ENCODE measurements at places on chromosomes 7 and 10. TPM values are rescaled to one million over a fixed set of nuclear protein-coding genes. Genes with fewer than 3 reads are reported as not detected.

Gene BMS1
- 13.0 TPM for total RNA-seq

Gene AGR3
- total RNA-seq, result not detected

Gene FRMD4A
- total RNA-seq, result 42.4 TPM

Gene OR6B1
- not detected for total RNA-seq

Gene KIAA1217
- 51.0 TPM for total RNA-seq

Gene PTPRZ1
- under 0.01 TPM for total RNA-seq

DNA sequence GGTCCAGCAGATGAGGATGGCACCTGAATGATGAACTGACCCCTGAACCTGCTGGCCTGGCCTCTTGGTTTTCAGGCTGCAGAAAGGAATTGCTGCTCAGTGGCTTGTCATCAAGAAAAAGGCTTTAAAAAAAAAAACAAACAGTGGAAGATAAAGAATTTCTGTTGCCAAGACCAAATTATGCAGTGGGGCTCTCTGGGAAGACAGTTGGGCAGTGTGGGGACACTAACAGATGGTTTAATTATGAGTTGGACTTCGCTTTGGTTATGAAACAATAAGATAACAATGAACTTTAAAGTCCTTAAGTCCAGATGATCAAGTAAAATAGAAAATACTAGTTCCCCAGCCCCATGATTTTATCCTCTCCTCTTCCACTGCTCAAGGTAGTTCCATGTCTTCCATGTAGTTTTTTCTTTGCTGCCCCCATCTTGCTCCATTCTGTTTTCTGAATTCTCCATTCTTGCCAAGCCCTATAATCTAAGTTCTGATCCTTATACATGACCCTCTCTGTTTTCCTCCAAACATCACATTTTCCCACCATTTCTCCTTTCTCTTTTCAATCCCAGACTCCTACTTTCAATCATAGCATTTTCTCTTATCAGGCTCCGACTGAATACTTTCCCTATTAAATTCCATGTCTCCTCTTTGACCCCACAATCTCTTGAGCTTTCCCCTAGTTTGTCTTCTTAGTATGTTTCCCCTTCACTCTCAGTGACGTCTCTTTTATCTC, 52.6 kb downstream of the ANK3 start:
- H3K27me3 ChIP-seq, result no peaks in the 10 kb centered on the region
- no peak for DNase-seq
- H3K27ac ChIP-seq, result no peak overlapping the region
- no peaks in the 10 kb centered on the region for H3K36me3 ChIP-seq
- peaks cover 9% of the 10 kb centered on the region for H3K4me1 ChIP-seq
- no peak overlapping the region for H3K4me3 ChIP-seq

DNA sequence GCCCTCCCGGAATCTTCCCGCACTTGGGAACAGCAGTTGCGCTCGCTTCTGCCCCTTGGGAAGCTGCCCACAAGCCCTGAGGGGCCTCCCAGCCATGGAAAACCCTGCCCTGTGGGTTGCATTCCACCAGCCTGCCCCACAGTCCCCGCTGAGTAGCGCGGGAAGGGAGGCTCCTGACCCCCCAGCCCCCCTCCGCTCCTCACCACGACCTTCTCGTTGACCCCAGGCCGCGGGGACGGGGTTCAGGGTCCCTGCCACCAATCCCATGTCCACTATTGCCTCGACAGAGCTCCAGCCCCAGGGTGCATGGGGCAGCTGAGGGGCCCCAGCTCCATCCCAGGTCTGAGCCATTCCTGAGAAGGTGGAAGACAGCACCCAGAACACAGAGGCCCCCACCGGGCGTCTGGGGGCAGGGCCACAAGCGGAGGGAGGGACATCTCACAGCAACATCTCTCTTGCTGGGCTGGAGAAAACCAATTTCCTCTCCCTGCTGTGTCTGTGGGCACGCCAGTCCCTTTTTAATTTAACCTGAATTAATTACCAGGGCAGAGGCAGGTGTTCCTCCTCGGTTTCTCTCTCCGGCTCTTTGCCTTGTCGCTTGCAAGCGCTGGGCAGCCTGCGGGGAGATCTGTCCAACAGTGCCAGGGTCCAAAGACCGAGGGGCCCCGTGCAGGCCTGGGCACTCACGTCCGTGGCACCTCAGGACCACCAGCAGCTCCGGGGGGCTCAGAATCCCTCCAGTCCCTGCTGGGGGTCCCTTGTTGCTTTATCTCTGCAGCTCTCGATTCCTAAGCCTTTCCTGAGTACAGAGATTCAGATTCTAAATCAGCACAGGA, 57.9 kb downstream of the FOXL3 start:
- H3K27me3 ChIP-seq, result no peaks in the 10 kb centered on the region
- H3K27ac ChIP-seq, result no peak overlapping the region
- no peak overlapping the region for H3K4me3 ChIP-seq
- no peak for DNase-seq

DNA sequence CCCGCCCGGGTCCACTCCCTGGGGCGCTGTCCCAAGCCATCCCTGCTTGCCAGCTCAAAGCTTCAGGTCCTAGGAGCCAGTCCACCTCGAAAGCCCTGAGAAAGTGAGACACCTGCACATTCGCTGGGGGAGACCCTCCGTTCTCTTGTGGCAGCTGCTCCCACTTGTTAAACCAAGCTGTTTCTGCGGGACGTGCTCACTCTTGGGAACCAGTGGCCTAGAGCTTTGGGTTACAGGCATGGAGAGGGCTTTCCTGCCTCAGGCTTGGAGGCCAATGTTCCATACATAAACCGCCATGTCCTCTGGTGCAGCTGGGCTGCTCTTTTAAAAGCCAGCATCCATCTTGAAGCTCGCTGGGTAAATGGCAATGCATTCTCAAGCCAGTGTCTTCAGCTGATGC, 19.9 kb upstream of the TTYH3 start:
- no peak overlapping the region for H3K4me3 ChIP-seq
- H3K4me1 ChIP-seq, result peaks cover 11% of the 10 kb centered on the region
- no peak overlapping the region for H3K27ac ChIP-seq
- H3K36me3 ChIP-seq, result no peaks in the 10 kb centered on the region
- peaks cover 1% of the 10 kb centered on the region for H3K27me3 ChIP-seq

- no peaks in the 10 kb centered on the region for H3K4me1 ChIP-seq
- H3K4me3 ChIP-seq, result no peak overlapping the region
- no peaks in the 10 kb centered on the region for H3K27me3 ChIP-seq
- DNase-seq, result peak; percentile 62
- H3K36me3 ChIP-seq, result no peaks in the 10 kb centered on the region
- no peak overlapping the region for H3K27ac ChIP-seq
Observed at GRCh38 chr10:70603449-70603801, 884 bp upstream of the PRF1 start.

GRCh38 chr7:107708956-107709355, 35.0 kb upstream of the CBLL1 start:
- no peaks in the 10 kb centered on the region for H3K36me3 ChIP-seq
- H3K27ac ChIP-seq, result no peak overlapping the region
- no peak overlapping the region for H3K4me3 ChIP-seq
- H3K4me1 ChIP-seq, result peaks cover 4% of the 10 kb centered on the region
- DNase-seq, result no peak
- H3K27me3 ChIP-seq, result no peaks in the 10 kb centered on the region

- no peak overlapping the region for H3K4me3 ChIP-seq
- H3K36me3 ChIP-seq, result no peaks in the 10 kb centered on the region
- no peak for DNase-seq
- no peaks in the 10 kb centered on the region for H3K27me3 ChIP-seq
Observed at GRCh38 chr10:75904499-75905283, 473.3 kb downstream of the LRMDA start.

- H3K27ac ChIP-seq, result no peak overlapping the region
- no peaks in the 10 kb centered on the region for H3K27me3 ChIP-seq
- no peaks in the 10 kb centered on the region for H3K36me3 ChIP-seq
- H3K4me1 ChIP-seq, result peaks cover 8% of the 10 kb centered on the region
- DNase-seq, result no peak
Observed at GRCh38 chr10:14686356-14686755, 88.3 kb downstream of the FAM107B start.

GRCh38 chr7:87216701-87217508, 2.6 kb downstream of the TMEM243 start:
- peaks cover 19% of the 10 kb centered on the region for H3K4me1 ChIP-seq
- H3K36me3 ChIP-seq, result no peaks in the 10 kb centered on the region
- H3K27me3 ChIP-seq, result peaks cover 1% of the 10 kb centered on the region
- DNase-seq, result no peak

DNA sequence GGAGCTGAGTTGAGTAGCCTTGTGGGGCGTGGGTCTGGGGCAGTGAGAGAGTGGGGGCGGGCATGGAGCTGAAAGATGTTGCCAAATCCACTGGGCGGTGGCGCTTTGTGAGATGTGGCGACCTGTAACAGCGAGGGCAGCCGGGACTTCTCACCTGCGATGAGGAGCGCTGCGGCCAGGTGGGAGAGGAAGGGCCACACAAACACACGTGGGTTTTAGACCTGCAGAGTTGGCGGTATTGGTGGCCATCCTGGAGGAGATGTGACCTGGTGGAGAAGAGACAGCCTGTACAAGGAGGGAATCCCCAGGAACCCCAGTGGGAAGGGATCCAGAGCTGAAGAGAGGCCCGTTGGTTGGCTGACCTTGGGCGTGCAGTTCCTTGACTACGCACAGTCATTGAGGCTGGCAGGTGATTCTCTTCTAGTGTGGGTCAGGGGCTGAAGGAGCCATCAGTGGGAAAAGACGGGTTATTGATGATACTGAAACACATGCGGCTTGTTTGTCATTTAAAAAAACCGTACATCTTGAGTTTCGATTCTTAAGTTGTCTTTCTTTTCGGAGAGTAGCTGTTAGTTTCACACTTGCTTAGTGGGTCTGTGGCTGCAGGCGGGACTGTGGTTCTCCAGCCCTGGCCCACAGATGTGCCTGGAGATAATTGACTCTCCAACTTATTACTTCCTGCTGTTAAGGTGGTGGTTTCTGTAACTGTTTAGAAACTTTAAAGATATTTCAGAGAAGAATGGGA, 2.4 kb downstream of the CHST12 start:
- H3K4me1 ChIP-seq, result peaks cover 8% of the 10 kb centered on the region
- H3K27me3 ChIP-seq, result no peaks in the 10 kb centered on the region
- peak; percentile 63 for DNase-seq
- H3K4me3 ChIP-seq, result no peak overlapping the region
- H3K27ac ChIP-seq, result no peak overlapping the region
- H3K36me3 ChIP-seq, result no peaks in the 10 kb centered on the region

- no peak overlapping the region for H3K27ac ChIP-seq
- H3K27me3 ChIP-seq, result no peaks in the 10 kb centered on the region
- peaks cover 5% of the 10 kb centered on the region for H3K4me1 ChIP-seq
- no peaks in the 10 kb centered on the region for H3K36me3 ChIP-seq
- DNase-seq, result peak; percentile 91
Observed at GRCh38 chr10:121608469-121609190, 10.4 kb upstream of the FGFR2 start.

- no peak for DNase-seq
- H3K27ac ChIP-seq, result no peak overlapping the region
- H3K4me3 ChIP-seq, result no peak overlapping the region
- H3K4me1 ChIP-seq, result peaks cover 13% of the 10 kb centered on the region
Observed at GRCh38 chr7:143487566-143487965, 9.9 kb downstream of the TAS2R41 start.

DNA sequence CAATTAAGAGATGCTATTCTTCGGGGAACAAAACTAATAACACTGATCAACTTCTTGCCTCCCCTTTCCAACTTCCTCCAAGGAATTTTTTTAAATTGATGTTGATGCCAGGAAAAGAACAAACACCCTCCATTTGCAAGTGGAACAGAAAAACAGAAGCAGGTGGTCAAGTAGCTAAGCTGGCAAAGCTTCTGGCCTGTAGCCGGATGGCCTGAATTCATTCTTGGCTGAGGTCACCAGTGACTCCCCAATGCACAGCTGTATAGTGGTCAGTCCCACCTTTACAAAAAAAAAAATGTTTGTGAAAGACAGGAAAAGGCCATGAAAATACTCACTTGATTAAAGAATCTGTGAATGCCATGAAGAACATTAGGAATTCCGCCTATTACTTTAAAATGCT, 39.1 kb downstream of the DOCK4 start:
- no peak overlapping the region for H3K27ac ChIP-seq
- no peaks in the 10 kb centered on the region for H3K36me3 ChIP-seq
- H3K27me3 ChIP-seq, result no peaks in the 10 kb centered on the region

- no peaks in the 10 kb centered on the region for H3K27me3 ChIP-seq
- peak; percentile 43 for DNase-seq
- no peaks in the 10 kb centered on the region for H3K36me3 ChIP-seq
Observed at GRCh38 chr10:68082872-68083271, 7.8 kb upstream of the HERC4 start.

- no peaks in the 10 kb centered on the region for H3K4me1 ChIP-seq
- DNase-seq, result no peak
- H3K4me3 ChIP-seq, result no peak overlapping the region
- no peak overlapping the region for H3K27ac ChIP-seq
Observed at GRCh38 chr7:158494643-158495042, 93.0 kb downstream of the PTPRN2 start.

GRCh38 chr10:30505543-30506298, 71.7 kb downstream of the MAP3K8 start:
- DNase-seq, result no peak
- peaks cover 18% of the 10 kb centered on the region for H3K27me3 ChIP-seq
- no peak overlapping the region for H3K27ac ChIP-seq
- no peaks in the 10 kb centered on the region for H3K36me3 ChIP-seq
- no peak overlapping the region for H3K4me3 ChIP-seq

GRCh38 chr7:116585392-116585791, 60.6 kb downstream of the CAV1 start:
- no peak overlapping the region for H3K27ac ChIP-seq
- H3K4me3 ChIP-seq, result no peak overlapping the region
- no peaks in the 10 kb centered on the region for H3K27me3 ChIP-seq
- H3K36me3 ChIP-seq, result no peaks in the 10 kb centered on the region
- no peak for DNase-seq

DNA sequence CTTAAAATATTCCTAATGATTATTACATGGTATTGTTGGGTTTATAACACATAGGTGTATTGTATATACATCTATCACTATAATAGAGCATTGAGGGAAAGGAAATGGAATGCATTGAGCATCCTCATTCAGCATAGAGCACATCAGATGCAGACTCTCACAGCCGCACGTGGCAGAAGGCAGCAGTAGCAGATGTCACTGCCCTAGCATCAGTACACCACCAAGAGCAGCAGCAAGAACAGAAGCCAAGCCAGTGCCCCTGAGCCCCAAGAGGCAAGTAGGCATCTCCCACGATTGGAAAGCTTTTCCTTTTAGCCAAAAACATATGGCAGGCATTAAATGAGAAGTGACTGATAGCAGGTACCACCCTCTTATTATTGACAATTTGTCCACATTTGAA, 510.0 kb downstream of the TNS3 start:
- no peaks in the 10 kb centered on the region for H3K4me1 ChIP-seq
- H3K27ac ChIP-seq, result no peak overlapping the region
- no peak overlapping the region for H3K4me3 ChIP-seq
- no peaks in the 10 kb centered on the region for H3K27me3 ChIP-seq

DNA sequence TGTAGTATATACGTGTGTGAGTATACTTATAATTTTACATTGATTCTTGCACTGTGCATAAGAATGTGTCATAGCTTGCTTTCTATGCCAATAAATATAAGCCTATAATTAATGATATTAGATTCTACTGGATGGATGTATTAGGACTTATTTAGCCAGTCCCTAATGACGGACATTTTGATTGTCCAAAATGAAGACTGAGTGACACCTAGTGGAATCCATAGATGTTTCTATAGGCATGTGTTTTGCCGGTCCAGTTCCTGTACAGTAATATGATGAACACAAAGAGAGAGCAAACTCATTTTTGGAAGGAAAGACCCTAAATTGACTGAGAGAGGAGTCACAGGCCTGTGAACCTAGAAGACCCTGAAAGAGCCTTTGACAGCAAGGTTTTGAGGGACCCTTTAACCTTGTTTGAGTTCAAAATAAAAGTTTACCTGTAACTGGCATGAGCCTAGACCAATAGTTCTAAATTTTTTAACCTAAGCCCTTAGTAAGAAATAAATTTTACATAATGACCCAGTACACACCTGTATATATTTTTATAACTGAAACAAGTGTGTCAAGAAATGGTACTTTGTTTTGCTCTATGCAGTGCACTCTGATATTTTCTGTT, 42.4 kb upstream of the AGBL3 start:
- H3K36me3 ChIP-seq, result peaks cover 93% of the 10 kb centered on the region
- peaks cover 41% of the 10 kb centered on the region for H3K4me1 ChIP-seq
- no peak overlapping the region for H3K4me3 ChIP-seq
- DNase-seq, result no peak
- no peak overlapping the region for H3K27ac ChIP-seq

Measured in osteoblast (primary cell).